ENCODE measurements at places on chromosomes 4 and X. TPM values are rescaled to one million over a fixed set of nuclear protein-coding genes. Genes with fewer than 3 reads are reported as not detected.

- no peak for DNase-seq
Measured at GRCh38 chr4:154368060-154368459, 123.5 kb downstream of the DCHS2 start.

The F8A2 gene
- not detected for total RNA-seq

The TACR3 gene
- not detected for total RNA-seq

- DNase-seq: no peak
Measured at GRCh38 chr4:60657807-60658206, 542.3 kb upstream of the ADGRL3 start.

DNA sequence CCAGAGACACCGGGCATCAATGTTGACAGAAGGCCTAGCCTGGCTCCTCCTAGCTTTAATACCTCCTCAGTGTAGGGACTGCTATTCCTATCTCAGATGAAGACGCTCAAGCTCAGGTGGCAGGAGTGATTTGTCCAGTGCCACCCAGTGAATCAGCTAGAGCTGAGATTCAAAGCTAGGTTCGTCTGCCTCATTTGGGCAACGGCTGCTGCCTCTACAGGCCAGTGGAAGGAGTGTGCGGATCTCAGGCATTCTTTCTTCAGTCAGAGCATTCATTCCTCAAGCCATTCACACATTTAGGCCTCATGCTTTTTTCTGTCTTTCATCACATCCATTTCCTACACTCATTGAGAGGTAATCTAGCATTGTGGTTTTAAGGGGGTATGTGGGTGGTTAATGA is 7.3 kb downstream of the TSR2 start:
- peak; percentile 69 for DNase-seq

The PASD1 gene
- total RNA-seq: not detected

DNA sequence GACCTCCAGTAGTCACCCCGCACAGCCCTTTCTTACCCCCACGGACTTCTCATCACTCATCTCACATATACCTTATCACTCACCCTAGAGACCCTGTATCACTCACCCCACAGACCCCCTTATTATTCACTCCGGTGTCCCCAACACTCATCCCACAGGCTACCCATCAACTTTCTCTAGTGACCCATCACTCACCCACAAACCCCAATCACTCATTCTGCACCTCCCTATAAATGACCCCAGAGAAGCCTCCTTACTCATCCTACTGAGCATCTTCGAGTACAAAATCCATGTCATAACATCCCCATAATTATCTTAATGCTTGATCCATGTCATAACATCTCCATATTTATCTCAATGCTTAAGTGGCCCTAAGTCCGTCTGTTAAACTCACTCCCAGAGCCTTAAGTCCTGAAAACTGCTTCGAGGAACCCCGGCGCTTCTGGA is 934 bp downstream of the ZNF41 start:
- peak; percentile 85 for DNase-seq

The HTN3 gene
- not detected for total RNA-seq

GRCh38 chrX:48737213-48737938 is 24.2 kb upstream of the GLOD5 start:
- peak; percentile 93 for DNase-seq

GRCh38 chr4:98706200-98706813 is 47.9 kb upstream of the TSPAN5 start:
- DNase-seq: peak; percentile 31

- DNase-seq: no peak
Measured at GRCh38 chrX:75229774-75230173, 44.1 kb upstream of the UPRT start.

Data from osteoblast (primary cell).